ENCODE measurements at places on chromosomes 1 and 21. TPM values are rescaled to one million over a fixed set of nuclear protein-coding genes. Genes with fewer than 3 reads are reported as not detected.

SH2D1B gene
- total RNA-seq = not detected

TFF1 gene
- total RNA-seq = not detected

BEST4 gene
- total RNA-seq = 0.32 TPM

SERPINC1 gene
- total RNA-seq = not detected

CFH gene
- total RNA-seq = 22.7 TPM

PRR9 gene
- total RNA-seq = not detected

SYT14 gene
- total RNA-seq = 1.4 TPM

OR2T5 gene
- not detected for total RNA-seq

CLCA4 gene
- total RNA-seq = not detected

NPHS2 gene
- total RNA-seq = not detected

NEGR1 gene
- total RNA-seq = 15.7 TPM

ANXA9 gene
- total RNA-seq = not detected

LCE3E gene
- not detected for total RNA-seq

PROK1 gene
- total RNA-seq = not detected

TFAP2E gene
- total RNA-seq = not detected

ADAMTSL4 gene
- 27.6 TPM for total RNA-seq

PCNX2 gene
- 13.7 TPM for total RNA-seq

All from GM23248 (cell line).